SK-N-DZ (cell line): ENCODE measurements at places on chromosomes 1 and 21.

DNA sequence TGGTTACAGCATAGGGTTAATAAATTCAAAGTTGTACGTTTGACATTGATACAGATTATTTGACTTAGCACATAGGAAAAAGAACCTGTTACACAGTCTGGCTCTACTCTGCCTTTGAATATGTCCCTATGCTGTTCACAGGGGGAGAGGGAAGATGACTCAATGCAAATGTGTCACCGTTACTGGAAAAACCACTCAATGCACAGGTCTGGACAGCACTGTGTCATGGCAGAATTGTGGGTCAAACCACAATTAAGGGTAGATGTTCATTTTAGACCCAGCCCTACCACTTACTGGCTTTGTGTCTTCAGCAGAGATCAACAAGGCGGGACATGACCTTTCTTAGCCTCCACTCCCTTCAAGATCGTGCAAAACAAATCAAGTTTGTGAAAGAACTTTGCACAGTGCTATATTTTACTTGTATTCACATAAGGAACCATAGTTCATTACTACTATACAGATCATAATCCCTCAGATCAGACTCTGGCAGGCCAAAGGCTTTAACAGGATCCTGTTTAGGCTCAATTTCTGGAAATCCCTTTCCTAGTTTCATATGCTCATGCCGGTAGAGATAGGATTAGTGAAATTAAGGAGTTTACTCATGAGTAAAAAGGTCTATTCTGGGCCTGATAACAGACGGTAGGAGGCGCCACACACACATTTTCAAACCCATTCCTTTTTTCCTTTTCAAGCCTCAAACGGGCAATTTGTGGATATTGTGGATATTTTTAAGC is 22.1 kb downstream of the EIF2D start:
- DNase-seq, result no peak

DNA sequence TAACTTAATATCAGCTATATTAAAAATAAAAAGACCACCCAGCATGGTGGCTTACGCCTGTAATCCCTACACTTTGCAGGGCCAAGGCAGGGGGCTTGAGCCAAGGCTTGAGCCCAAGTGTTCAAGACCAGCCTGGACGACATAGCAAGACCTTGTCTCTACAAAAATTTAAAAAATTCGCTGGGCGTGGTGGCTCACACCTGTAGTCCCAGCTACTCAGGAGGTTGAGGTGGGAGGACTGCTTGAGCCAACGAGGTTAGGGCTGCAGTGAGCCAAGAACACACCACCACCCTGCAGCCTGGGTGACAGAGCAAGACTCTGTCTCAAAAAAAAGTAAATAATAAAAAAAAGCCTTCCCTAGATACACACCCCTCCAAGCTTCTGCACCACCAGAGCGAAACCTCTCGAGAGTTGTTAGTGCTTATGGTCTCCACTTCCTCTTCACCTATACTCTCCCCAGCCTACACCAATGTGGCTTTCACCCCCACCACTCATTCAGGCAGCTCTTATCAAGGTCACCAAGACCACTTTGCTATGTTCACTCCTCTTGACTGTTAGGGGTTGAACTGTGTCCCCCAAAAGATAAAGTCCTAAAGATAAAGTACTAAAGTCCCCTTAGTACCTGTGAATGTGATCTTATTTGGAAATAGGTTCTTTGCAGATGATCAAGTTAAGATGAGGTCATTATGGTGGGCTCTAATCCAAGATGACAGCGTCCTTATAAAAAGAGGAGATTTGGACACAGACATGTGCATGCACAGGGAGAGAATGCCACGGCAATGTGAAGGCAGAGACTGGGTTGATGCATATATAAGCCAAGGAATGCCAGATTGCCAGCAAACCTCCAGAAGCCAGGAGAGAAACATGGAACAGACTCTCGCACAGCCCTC is 6.8 kb upstream of the PPP1R15B start:
- DNase-seq, result no peak

DNA sequence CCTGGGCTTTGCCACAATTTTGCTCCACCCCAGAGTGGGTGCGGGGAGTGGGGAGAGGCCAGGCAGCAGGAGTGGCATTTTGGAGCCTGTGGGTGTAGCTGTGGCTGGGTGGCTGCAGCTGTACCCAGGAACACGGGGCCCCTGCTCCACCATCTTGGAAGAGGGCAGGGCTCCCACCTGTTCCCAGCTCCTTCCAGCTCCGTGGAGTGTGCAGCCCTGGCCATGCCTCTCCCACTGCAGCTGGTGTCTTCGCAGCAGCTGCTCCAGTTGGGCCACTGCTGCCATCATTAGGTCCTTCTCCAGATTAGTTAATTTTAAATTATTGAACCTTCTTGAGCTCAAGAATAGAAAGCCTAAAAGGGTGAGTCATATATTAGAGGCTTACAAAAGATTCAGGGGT is 17.6 kb downstream of the FAM20B start:
- no peak for DNase-seq

- peak; percentile 88 for DNase-seq
Observed at GRCh38 chr21:15064576-15065391, at the start of gene NRIP1. Gene NRIP1 (minus strand): TSS chr21:15065000. CDS start chr21:14968192, 96,808 bp downstream.

DNA sequence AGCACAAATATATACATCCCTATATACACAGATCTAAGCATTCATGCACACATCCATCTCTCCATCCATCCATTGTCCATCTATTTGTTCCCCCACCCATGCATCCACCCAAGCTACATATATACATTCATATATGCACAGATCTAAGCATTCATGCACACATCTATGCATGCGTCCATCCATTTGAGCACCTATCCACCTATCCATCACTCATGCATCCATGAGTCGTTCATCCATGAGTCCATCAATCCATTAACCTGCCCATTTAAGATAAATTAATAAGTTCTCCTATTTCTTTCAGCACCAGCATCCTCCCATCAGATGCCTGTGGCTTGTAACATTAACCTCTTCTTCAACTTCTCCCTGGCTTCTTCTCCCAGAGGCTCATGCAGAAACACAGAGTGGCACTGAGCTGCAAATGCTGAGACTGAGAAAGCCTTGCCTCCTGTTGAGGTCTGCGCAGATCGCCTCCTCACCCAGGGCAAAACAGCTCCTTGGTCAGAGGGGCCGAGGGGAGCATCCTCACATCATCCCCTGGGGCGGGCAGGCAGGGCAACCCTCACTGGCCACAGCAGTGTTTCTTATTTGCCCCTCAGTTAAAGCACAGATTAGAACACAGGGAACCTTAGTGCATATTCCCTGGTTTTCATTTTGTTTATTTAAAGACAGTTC is 17.4 kb upstream of the PDE9A start:
- no peak for DNase-seq

- DNase-seq, result no peak
Observed at GRCh38 chr1:30045304-30046090, 677.9 kb downstream of the MATN1 start.

GRCh38 chr1:224106568-224107281 is 7.2 kb upstream of the FBXO28 start:
- DNase-seq, result peak; percentile 4

DNA sequence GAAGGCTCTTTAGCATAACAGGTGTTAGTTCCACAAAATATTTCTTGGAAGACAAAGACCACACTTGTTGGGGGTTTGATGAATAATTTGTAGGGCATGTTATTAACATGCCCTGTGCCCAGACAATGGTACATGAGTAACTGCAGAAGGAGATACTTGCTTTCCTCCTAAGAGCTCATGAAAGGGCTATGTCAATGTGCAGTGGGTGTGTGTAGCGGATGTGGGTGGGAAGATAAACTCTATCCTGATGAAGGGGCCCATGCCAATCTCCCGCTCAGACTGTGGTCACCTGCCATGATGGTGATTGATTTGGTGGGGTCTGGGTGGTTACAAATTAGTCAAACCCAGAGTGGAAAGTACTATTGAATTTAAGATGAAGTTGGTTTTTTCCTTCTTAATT is 69.8 kb upstream of the DNAH14 start:
- DNase-seq, result no peak

DNA sequence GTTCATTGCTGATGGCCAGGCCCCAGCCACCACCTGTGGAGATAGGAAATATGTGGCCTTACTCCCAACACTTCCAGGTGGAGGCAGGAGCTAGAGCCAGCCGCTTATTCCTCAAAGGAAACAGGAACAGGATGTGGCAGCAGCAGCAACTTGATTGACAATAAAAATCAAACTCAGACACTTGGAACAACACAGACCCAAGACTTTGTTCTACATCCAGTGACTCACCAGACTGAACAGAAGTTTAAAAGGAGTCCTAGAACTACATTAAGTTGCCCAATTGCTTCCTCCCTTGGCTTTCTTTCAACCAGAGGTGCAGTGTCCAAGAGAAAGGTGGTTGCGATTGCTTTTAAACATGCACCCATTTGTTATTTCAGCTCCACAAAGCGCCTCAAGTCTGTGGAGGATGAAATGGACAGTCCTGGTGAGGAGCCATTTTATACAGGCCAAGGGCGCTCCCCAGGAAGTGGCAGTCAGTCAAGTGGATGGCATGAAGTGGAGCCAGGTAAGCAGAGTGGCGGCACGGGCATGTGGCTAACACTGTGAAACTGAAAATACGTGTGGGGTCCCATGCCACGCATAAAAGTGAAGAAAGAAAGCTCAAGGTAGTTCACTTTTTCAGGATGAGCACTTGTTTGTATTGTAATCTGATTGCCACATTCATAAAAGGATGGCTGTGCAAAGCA is 276.6 kb downstream of the NFIA start:
- no peak for DNase-seq

- DNase-seq, result no peak
Observed at GRCh38 chr21:8991968-8992621, 1529.3 kb upstream of the TPTE start.

- DNase-seq, result no peak
Observed at GRCh38 chr1:22236900-22237299, 94.0 kb upstream of the WNT4 start.

- peak; percentile 88 for DNase-seq
Observed at GRCh38 chr1:25727635-25728286, 72.2 kb upstream of the SELENON start.

GRCh38 chr1:154819628-154820590 is 50.2 kb downstream of the KCNN3 start:
- peak; percentile 44 for DNase-seq

GRCh38 chr1:201568859-201569294 is 29.9 kb downstream of the NAV1 start:
- DNase-seq, result no peak

GRCh38 chr1:208141610-208142192 is 102.5 kb downstream of the PLXNA2 start:
- peak; percentile 52 for DNase-seq

DNA sequence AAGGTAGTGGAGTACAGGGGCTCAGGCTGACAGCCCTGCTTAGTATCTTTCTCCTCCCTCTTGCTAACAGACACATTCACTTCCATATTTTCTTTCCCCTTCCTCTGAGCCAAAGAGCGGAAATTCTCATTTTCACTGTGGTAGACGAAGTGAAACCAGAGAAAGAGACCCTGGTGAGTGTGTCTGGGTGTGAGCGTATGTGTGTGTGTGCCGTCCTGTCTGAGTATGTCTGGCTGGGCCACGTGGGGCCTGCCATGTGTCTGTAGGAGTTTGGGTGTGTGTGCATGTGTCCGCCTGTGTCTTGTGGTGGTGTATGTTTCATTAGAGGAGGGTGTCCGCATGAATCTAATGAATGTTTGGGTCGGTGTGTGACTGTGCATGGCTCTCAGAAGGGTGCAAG is 1.7 kb downstream of the COL8A2 start:
- DNase-seq, result no peak

DNA sequence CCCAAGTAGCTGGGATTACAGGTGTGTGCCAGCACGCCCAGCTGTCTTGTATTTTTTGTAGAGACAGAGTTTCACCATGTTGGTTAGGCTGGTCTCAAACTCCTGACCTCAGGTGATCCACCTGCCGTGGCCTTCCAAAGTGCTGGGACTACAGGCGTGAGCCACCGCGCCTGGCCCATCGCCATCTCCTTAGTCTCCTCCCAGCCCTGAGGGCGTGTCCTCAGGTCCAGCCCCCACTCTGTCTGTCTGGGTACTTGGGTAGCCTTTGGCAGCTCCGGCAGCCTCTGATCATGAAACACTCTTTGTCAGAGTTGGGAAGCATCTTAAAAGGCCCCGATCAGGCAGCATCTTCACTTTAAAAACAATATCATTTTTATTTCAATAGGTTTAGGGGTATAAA is 90.3 kb upstream of the DISP3 start:
- DNase-seq, result no peak

- DNase-seq, result no peak
Observed at GRCh38 chr1:67847466-67847865, 14.2 kb upstream of the GNG12 start.

DNA sequence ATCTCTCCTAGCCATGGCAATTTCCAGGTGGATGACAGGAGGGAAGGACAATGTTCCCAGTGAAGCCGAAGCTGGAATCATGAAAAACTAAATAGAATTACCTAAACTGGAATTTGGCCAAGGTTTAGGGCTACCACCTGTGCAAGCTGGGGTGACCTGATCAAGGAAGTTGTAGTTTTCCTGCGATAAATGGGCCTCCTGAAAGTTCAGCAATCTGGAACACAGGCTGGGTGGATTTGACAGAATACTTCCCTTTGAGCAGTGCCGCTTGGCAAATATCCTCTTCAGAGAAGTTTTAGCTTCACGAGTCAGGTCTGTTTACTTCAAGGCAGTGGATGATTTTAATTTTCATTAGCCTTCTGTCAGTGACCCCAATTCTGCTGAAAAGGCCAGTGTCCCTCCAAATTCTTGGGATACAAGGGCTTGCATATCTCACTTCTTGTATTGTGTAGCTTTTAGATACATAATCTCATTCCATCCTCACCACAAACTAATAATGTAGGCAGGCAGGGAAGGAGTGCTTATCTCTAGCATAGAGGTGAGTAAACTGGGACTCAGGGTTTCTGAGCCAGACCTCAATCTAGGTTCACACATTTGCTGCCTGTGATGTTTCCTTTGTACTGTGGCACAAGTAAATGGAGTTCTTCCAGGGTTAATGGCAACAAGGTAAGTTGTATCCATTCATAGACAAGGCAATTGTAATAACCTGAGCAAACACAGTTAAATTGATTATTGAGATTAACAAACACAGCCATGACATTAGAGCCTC is 349.4 kb downstream of the NUF2 start:
- no peak for DNase-seq
